ENCODE measurements at places on chromosomes 6 and 20.

DNA sequence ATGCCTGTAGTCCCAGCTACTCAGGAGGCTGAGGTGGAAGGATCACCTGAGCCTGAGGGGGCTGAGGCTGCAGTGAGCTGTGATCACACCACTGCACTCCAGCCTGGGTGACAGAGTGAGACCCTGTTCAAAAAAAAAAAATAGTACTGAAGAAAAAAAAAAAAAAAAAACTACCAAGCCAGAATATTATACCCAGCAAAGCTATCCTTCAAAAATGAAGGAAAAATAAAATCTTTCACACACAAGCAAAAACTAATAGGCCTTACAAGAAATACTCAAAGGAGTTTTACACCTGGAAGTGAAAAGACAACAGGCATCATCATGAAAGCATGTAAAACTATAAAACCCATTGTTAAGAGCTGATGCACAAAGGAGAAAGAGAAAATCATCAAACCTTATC, 37.5 kb upstream of the SRSF6 start:
- DNase-seq: no peak

DNA sequence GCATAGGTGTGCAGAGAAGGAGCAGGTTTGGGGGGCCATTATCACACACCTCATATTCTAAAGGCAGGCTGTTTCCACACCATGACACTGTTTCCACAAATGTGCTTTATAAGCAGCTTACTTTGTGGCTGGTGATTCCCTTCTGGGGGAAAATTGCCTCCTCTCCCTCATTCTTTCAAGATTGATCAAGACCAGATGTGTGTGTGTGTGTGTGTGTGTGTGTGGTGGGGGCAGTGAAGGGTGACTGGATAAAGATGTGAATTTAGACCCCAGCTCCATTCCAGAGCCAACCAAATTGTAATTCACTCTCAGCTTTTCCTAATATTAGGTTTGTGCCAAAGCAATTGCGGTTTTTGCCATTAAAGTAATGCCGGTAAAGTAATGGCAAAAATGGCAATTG, 45.6 kb downstream of the EDN3 start:
- no peak for DNase-seq

- peak; percentile 59 for DNase-seq
These were observed 650 bp downstream of the DCBLD1 start for GRCh38 chr6:117483004-117483644.

DNA sequence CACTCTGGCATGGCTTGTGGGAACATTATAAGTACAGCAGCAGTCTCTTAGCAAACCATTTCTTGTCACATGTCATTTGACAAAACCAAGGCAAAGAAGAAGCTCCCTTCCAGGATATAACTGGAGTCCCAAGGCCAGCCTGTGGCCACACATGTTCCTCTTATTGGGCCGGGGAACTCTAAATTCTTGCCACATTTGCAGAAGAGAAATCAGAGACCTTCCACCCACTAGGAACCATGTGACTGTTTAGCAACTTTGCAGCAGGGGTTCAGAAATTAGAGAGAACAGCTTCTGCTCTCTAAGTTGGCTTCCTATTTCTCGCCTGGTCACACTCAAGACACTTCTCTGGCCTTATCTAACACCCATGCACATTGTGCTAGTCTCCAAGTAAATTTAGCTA, 20.4 kb upstream of the MEP1A start:
- DNase-seq: peak; percentile 34

DNA sequence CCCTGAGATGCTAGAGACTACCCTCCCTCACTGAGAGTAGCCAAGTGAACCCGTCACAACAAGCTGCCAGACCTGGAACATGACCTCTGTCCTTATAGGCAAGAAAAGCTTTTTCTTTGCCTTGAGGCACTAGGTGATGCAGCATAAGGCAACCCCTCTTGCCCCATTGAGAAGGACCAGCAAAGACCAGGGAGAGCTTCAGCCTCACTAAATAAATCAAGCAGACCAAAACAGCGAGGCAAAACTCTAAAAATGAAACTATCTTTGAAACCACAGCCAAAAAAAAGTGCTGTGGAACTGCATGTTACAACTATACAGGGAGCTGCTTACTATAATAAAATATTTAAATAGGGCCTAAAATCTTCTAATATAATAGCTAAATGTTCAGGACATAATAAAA, 62.6 kb upstream of the FAM83B start:
- DNase-seq: no peak

DNA sequence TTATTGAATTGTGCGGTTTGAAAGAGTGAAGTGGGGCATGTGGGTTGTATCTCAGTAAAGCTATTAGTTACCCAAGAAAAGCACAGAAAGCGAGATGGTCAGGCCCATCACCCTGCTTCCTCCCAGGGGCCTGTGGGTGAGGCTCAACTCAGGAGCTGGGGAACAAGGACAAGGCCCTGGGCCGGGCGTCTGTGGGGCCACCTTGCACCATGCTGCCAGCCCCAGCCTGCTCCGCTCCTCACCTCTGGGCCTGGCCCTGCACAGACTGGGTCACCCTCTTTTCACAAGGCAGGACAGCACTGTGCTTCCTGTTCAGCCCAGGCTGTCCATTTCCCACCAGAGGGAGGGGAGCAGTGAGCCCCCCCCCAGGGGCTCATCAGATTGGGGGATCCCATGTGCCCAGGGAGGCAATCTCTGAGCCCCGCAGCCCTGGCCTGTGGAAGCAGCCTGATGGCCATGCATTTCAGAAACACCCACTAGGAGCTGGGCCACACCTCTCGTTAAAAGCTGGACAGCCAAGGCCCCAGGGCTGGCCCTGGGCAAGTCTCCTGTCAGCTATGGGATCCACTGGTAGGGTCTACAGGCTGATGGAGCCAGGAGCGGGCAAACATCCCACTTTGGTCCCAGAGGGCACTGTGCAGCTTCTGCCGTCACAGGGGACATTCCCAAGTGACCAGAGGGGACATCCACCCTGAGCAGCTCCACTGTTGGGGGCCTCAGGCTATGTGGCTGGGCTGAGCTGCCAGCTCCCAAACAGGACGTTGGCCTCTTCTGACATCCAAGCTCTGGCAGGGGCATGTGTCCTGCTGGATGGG, 55.9 kb downstream of the YTHDF1 start:
- no peak for DNase-seq

DNA sequence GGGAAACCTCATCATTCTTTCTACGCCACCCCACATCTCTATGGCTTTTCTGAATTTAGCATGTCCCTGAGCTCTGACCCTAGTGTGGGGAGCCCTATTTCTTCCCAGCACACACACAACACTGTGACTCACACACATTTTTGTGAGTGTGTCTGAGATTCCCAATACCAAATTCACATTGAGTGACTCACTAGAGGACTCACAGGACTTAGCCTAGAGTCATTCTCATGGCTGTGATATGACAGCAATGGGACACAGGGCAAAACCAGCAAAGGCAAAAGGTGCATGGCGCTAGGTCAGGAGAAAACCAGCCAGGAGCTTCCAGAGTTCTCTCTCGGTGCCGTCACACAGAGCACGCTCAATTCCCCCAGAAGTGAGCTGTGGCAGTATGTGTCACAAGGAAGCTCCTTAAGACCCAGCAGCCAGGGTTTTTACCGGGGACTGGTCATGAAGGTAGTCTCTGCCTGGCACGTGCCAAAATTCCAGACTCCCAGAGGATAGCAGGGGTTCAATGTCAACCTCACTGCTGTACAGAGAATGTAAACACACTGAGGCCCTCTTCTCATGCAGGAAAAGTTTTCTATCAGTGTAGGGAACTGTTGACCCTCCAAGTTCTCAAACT, 6.2 kb downstream of the CSTL1 start:
- DNase-seq: no peak

GRCh38 chr20:4800676-4801449, 79.2 kb downstream of the PRND start:
- DNase-seq: no peak

DNA sequence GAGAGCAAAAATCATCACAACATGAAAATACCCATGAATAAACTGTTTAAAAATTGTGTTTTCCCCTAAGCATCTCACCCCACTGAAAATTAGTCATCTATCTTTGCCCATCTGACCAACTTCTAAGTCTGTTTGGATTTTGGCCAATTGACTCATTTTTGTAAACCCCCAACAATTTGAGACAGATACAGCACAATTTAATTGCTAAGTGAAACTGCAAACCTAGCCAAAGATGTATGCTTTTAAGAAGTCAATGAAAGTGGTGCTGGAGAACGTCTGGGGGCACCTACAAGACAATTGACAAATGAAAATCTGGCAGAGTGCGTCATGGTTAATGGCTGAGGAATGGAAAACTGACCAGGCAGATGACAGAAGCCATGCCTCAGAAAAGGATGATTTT, 30.9 kb upstream of the SLC24A3 start:
- DNase-seq: no peak

GRCh38 chr20:49276961-49277785, 684 bp downstream of the ZNFX1 start:
- DNase-seq: peak; percentile 53

DNA sequence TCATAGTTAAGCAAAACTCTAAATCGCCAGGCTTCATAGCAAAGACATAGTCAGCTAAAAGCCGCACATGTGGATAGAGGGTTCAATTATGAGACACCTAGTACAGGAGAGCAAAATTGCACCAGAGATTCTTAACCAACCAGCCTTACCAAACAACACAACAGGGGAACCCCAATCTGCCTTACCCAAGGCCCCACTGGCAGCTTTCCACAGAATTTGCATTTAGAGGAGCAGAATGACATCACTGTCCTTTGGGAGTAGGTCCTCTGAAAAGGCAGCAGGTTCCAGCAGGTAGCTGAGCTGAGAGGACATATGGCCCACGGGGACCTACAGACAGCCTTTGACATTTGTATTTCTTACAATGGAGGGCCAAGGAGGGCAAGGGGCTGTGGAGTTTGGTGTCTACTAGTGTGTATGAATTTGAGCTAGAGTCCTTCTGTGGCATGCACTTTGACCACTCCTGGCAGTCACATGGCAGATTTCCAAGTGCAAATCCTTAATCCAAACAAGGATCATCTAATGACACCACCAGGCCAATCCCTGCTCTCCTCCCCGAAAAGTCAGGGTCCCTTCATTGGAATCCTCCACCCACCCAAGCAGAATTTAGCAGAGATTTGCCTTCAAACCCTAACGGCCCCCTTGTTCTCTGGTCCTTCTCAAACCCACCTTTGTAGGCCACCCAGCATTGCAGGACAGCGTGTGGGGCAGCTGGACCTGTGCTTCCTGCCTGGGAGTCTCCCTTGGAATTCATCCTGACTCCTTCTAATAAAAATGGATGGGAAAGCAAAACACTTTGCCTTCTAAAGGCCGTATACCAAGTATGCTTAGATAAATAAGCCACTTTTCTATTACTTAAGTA, 171.2 kb upstream of the SUPT3H start:
- DNase-seq: no peak

- DNase-seq: no peak
These were observed 47.2 kb upstream of the SYNDIG1 start for GRCh38 chr20:24422091-24422760.

DNA sequence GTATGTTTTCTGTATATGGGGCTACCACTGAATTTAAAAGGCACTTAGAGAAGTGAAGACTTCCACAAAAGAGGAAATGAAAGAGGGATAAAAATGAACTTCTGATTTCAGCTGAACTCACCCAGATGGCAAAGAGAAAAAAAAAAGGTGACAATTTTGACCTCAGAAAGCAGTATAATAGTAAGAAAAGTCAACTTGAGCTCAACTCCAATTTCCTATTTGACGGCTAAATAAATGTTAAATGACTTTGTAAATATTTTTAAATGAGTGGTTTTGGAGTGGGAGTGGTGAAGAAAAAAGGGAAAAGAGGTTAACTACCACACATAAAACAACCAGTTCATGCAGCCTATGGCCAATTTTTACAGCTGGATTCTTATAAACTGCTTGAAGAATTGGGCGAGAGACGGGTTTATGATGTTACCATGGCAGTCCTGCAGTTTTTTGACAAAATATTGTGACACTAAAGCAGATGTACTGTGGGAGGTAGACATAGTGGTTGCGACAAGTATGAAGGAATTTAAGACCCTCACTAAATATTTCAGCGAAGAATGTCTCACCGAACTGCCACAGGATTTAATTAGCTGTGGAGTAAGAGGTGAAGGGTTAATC, 49.8 kb upstream of the ADTRP start:
- no peak for DNase-seq

DNA sequence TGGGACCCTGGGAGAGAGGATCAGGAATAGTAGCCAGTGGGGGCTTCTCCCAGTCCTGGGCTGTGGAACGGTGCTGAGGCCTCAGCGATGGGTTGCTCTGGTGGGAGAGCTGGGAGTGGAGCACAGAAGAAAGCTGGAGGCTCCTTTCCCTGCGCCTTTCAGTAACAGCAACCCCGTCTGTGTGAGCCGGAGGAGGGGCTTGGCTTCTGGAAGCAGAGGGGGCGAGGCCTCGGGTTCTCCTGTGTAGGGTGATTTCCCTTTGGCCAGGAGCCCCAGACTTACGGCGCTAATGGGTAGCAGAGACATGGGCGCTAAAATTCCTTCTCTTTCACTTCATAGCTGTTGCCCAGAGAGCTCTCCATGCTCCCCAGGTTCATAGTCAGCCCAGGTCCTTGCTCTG, 55.0 kb downstream of the DAAM2 start:
- peak; percentile 74 for DNase-seq
